ENCODE measurements at places on chromosomes 6 and 20.
A peak's percentile ranks its signal among the peaks of the same experiment; 100 is the strongest.

DNA sequence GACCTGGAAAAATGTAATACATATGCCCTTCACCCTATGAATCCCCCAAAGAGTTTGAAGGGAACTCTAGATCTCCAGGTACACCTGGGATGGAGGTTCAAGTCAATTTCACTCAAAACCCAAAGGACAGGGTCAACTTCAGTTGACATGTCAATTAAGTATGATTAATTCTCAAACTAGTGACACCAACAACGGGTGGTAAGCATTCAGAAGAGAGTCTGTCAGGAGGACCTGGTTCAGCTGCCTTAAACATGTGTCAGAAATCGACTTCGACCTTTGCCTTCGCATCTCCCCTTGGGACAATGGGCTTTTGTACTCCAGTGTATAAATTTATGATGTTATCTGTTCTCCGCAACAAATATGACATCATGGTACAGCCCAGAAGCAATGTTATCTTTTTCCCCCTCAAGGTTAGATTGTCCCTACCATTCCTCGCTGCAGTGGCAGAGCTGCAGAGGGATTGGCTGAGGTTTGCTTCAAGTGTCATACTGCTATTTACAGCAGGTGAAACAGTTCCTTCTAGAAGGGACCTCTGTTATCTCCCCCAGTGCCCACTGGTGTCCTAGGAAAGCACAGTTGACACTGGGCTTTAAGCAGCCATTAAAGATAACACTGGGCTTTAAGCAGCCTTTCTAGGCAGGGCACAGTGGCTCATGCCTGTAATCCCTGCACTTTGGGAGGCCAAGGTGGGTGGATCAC, 94.7 kb upstream of the SNX9 start:
- DNase-seq = no peak

DNA sequence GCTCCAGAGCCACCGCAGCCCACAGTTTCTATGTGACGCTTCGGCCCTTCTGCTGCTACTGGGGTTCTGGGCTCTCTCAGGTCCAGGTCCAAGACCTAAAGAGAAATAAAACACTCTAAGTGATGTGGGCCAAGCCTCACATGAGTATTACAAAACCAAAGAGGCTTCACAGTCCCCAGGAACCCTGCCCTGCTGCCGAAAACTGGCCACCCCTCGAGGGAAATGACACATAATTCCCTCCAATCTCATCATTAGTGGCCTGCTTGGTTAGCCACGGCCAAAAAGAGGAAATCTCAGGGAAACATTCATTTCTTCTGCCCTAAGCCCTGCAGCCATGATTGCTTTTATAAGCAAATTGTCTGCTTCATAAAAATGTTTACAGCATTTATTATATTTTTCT, 32.5 kb downstream of the DLL1 start:
- DNase-seq = no peak

GRCh38 chr6:84269947-84270733, 42.7 kb upstream of the CEP162 start:
- no peak for DNase-seq

DNA sequence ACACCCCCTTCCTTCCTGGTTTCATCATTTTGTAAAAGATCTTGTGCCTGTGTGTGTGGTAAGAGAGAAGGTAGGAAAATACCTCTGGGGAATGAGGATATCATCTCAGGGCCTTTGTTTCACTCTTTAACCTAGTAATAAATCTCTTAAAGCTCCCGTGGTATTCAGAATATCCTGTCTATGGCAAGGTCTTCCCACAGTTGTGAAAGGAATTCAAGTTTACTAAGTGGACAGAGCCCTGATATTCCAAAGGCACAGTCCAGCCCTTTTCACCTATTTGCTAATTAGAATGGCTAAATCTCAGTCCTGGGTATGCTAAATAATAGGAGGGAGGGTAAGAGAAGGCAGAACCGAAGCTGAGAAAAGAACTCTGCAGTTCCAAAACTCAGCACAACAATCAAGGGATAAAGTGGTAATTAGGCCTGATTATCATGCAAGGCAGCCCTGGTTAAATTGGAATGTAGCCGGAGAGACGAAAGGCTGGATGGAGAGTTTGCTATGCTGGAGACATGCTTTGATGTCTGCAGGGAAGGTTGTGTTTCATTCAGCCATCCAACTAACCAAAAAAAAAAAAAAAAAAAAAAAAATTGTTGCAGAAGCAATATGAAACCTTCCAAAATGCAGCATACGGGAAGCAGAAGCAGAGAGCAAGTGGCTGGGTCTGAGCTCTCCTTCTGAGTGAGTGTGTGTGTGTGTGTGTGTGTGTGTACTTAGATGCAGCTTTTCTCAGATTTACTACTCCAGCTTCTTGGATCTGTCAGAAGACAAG, 28.5 kb upstream of the PIM1 start:
- DNase-seq = no peak

DNA sequence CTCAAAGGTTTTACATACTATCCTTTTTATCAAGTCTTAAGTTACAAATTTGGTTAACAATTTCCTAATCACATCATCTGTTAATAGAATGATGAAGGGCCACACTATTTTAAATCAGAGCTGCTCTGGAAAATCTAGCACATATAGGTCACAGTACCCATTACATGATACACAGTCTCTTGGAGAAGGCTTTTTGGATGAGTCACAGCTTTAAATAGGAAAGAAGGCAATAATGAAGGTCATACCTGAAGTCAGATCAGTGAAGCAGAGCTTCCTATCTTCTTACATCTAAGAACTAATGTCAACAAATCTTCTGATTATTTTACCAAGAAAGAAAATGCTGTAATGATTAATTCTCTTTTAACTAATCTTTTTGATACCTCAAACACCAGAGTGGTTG, 248.5 kb downstream of the BTBD9 start:
- no peak for DNase-seq

GRCh38 chr6:5726976-5727718, 279.6 kb downstream of the NRN1 start:
- no peak for DNase-seq

- DNase-seq = no peak
Measured at GRCh38 chr6:143158113-143158581, 97.5 kb downstream of the AIG1 start.

DNA sequence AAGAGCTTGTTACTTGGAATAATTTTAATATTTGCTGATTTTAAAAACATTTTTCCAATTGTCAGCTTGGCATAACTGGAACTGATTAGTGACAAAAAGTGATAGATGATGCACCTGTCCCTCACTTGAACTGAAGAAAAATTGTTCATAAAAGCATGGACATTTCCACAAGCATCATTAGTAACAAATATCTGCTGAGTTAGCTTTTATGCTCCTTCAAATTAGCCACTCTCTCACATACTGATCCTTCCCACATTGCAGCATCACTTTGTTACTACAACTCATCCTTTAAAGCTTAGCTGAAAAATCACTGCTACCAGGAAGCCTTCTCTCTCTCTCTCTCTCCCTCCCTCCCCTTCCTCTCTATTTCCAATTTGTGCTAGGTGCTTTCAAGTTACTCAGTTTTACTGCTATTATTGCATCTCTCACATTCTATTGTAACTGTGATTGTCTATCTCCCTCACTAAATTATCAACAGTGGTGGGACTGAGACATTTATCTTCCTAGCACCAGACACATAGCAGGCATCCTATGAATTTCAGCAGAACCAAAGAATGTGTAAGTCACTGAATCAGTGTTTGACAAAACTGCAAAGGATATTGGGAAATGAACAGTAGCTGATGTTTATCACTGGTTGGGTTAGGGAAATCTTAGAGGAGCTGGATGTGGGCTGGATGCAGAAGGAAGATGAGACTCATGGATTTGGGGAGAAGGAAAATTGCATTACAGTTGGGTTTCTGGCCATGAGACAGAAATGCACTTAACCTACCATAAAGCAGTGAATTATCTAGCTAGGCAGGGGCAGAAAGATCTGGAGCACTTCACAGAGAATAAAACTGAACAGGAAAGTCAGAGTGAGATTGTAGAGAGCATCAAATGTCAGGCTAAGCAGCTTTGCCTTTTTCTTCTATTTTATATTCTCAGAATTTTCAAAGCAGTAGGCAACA, 128.4 kb upstream of the PLN start:
- no peak for DNase-seq

DNA sequence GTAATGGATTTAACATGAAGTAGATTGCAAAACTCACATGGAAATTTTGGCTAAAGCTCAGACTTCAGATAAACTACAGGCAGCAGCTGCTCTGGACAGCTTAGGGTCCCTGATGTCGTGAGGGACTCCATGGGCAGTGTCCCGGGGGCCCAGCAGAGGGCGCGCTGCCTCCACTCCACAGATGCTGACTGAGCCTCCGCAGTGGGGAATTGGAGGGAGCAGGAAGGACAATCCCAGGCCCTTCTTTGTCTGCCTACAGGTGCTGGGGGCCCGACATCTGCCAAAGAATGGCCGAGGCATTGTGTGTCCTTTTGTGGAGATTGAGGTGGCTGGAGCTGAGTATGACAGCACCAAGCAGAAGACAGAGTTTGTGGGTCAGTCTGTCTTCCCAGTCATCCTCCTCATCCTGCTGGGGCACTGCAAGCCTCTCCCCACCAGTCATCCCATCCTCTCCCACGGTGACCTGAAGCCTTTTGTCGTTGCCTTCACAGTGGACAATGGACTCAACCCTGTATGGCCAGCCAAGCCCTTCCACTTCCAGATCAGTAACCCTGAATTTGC, 35.9 kb downstream of the PLCG1 start:
- DNase-seq = peak; percentile 50

- DNase-seq = no peak
Measured at GRCh38 chr20:41748051-41748450, 129.9 kb upstream of the CHD6 start.

DNA sequence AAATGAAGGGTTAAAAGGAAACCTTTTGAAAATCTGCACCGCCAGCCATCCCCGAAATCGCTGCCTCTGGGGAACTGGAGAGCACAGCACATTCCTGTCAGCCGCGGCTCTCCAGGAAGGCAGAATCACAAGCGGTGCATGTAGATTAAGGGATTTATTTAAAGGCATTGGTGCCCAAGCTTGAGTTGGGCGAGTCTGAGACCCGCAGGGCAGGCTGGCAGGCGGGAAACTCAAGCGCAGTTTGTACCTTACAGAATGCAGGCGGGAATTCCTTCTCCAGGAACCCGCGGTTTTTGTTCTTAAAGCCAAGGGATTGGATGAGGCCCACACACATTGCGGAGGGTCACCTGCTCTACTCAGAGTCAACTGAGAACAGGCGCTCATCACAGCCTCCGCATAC, 10.8 kb downstream of the GPR31 start:
- no peak for DNase-seq

- DNase-seq = no peak
Measured at GRCh38 chr6:158567871-158568401, 8.0 kb downstream of the TMEM181 start.

GRCh38 chr6:23952245-23952644, 173.8 kb upstream of the NRSN1 start:
- no peak for DNase-seq

- no peak for DNase-seq
Measured at GRCh38 chr6:44367681-44368080, 19.8 kb upstream of the CDC5L start.

DNA sequence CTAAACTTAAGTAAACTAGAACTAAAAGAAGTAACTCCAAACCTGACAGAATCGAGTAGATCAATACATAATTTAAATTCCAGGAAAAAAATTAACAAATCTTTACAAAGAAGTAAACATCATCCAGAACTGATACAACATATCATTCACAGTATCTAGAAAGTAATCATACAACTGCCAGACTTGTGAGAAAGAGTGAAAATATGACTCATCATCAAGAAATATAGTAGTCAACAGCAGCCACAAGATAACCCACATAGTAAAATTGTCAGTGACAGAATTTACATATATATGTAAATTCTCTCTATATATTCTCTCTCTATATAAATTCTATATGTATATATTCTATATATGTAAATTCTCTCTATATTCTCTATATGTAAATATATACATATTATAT, 242.8 kb upstream of the RGS17 start:
- no peak for DNase-seq

DNA sequence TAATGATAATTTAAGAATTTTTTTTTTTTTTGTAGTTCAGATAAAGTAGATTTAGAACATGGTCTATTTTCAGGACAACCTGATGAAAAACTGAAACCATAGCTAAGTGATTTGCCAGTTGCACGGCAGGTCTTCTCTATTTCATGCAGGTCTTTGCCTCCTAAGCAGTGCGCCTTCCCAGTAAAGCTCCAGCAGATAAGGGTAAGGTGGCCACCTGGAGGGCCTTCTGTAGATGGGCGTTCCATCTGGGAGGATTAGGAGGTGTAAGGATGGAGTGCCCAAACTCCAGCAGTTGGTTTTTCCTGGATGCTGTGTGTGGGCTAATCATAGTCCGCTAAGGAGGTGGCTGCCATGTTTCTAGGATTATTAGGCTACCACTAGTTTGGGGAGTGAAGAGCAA, 107.1 kb downstream of the ARID1B start:
- no peak for DNase-seq

- no peak for DNase-seq
Measured at GRCh38 chr6:20014508-20014907, 177.3 kb downstream of the ID4 start.
